Occipital lobe (tissue), 3 donors: ENCODE measurements at places on chromosomes 1 and 21.

DNA sequence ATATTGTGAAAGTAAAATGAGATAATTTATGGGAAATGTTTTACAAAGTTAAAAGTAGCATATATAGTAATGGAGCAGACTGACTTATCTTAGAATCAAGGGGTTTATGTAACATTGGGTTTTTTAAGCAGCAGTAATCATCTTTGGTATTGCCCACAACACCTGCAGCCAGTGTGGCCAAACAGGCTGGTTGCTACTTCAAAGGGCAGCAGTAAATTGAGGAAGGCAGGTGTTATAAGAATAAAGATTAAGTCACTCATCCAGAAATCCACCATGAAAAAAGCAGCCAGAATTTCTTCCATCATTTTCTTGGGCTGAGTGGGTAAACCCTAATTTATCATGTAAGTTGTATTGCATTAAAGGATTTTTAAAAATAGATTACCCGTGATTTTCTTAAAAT lies 16.7 kb downstream of the DYNLT5 start:
- no peak for DNase-seq

DNA sequence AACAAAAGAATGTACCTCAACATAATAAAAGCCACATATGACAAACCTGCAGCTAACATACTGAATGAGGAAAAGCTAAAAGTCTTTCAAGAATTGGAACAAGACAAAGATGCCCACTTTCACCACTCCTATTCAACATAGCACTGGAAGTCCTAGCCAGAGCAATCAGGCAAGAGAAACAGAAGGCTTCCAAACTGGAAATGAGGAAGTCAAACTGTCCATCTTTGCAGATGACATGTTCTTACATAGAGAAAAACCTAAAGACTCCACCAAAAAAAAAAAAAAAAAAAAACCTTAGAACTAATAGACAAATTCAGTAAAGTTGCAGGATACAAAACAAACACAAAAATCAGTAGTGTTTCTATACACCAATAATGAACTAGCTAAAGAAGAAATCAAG lies 20.2 kb downstream of the NSL1 start:
- no peak for DNase-seq

DNA sequence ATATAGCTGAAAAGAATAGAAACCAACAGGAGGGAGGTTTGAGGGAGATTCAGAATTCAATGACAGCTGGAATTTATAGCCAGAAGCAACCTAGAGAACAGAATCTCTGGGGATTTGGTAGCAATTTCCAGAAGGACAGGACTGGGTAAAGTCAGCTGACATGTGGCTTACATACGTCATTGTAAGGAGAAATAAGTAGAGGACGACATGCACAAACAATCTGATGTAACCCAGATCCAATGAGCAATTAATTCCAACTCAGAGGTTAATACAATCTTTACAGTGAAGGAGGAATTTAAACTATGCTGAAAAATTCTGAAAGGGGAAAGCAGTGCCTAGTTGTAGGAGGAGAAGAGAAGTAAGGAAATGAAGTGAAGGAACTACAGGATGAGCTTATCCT lies 383.9 kb downstream of the PTBP2 start:
- DNase-seq = no peak

- DNase-seq = peak; percentile 58
These were observed 2.8 kb upstream of the CD1D start for GRCh38 chr1:158177700-158178450.

- no peak for DNase-seq
These were observed 19.5 kb upstream of the COL6A2 start for GRCh38 chr21:46078322-46078977.
